ENCODE measurements at places on chromosomes 4 and X.

GRCh38 chr4:82436780-82437179 lies 6.4 kb downstream of the ENOPH1 start:
- DNase-seq = no peak

DNA sequence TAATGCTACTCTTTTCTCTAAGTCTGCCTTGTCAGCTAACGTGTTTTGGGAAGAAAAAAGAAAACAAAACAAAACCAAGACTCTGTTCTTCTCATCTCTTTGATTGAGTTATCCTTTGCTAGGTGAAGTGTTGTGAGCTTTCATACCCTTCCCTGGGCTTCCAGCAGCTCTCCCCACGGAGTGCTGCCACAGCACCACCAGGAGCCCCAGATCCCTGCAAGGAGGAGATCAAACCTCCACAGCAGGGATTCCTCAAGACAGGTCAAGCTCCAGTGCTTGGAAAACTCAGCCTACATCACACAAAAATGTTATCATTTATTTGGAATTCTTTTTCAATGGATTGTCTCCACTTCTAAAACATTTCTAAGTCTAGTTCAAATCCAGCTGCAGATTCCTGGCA lies 1981.9 kb upstream of the TENM3 start:
- no peak for DNase-seq

GRCh38 chr4:124469981-124470380 lies 242.6 kb downstream of the ANKRD50 start:
- no peak for DNase-seq

DNA sequence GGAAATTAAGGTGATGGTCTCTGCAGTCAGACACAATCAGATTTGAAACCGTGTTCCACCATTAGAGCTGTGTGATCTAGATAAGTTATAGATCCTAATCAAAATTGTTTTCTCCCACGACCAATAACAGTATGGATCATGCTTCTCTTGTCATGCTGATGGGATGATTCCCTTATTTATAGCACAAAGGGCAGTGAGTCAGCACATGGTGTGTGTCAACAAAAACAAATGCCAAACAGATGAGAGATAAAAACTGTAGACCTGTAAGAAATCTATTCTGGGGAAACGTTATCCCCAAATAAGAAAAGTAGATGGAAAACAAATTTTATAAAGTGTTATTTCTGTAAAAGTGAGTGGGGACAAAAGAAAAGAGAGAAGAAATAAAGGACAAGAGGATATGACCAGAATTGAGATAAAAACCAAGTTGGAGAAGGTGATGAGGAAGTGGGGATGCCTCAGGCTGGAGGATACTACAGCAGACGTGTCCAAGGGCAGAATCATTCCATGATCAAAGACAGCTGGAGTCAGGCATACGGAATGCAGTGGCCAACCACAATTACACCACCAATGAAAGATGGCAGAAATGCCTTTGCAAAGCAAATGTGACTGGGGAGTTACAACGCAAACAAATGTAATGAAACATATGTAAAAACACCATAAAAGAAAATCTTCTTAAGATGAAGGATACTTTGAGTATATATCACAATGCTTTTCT lies 377.8 kb upstream of the PRKX start:
- no peak for DNase-seq

DNA sequence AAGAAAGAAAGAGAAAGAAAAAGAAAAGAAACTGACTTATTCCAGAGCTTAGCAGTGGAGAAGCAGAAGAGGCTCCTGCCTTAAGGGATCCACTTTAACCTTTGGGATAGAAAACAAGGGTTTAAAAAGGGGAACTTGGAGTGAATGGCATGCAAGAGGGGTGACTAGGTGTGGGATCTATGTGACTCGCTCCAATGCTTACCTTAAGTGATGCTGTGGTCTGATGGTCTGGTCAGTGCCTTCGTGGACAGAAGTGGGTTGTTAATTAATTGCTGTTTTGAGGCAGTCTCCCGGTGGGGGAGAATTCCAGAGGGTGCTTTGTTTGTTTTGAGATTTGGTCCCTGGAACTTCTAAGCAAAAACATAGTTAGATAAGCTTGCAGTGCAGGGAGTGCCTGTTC lies 21.1 kb upstream of the RHOXF1 start:
- no peak for DNase-seq

GRCh38 chr4:54495641-54496040 lies 162.1 kb upstream of the KIT start:
- DNase-seq = no peak

DNA sequence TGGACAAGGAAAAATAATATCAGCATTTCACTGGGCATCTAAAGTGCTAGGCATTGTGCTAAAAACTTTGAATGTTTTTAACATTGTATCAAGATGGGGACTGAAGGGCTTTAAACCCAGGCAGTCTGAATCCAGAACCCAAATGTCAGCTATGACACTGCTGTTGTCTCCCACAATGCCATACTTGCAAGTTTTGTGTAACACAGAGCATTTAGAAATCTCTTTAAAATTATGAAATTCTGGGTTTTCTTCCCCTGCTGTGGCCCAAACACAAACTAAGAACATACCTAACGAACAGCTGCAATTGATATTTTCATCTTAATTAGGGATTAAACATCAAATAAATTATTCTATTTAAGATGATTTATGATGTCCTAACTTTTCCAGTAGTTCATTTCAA lies 66.8 kb upstream of the LSM6 start:
- DNase-seq = no peak

DNA sequence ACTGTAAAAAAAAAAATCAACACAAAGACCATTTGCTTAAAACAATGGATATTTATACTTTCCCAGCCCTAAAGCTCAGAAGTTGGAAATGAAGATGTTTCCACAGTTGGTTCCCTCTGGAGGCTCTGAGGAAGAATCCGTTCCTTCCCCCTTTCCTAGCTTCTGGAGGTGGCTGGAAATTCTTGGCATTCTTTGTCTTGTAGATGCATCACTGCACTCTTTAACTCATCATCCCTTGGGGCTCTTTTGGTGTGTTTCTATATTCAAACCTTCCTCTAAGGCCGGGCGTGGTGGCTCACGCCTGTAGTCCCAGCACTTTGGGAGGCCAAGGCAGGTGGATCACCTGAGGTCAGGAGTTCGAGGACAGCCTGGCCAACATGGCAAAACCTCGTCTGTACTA lies 78.7 kb downstream of the VCX3A start:
- no peak for DNase-seq

GRCh38 chr4:80989921-80990544 lies 40.5 kb upstream of the BMP3 start:
- DNase-seq = no peak

GRCh38 chr4:8261851-8262535 lies 7.6 kb upstream of the HTRA3 start:
- DNase-seq = no peak

All from stimulated activated CD8-positive, alpha-beta memory T cell treated with anti-CD3 and anti-CD28 coated beads, Interleukin-4, amount 100 ng/mL, for 1 hour (primary cell).